ENCODE measurements at places on chromosomes 13 and 19.

- DNase-seq, result no peak
These were observed 7.5 kb upstream of the WDR88 start for GRCh38 chr19:33124207-33125098.

- no peak for DNase-seq
These were observed 6.9 kb downstream of the PSG1 start for GRCh38 chr19:42872608-42873007.

DNA sequence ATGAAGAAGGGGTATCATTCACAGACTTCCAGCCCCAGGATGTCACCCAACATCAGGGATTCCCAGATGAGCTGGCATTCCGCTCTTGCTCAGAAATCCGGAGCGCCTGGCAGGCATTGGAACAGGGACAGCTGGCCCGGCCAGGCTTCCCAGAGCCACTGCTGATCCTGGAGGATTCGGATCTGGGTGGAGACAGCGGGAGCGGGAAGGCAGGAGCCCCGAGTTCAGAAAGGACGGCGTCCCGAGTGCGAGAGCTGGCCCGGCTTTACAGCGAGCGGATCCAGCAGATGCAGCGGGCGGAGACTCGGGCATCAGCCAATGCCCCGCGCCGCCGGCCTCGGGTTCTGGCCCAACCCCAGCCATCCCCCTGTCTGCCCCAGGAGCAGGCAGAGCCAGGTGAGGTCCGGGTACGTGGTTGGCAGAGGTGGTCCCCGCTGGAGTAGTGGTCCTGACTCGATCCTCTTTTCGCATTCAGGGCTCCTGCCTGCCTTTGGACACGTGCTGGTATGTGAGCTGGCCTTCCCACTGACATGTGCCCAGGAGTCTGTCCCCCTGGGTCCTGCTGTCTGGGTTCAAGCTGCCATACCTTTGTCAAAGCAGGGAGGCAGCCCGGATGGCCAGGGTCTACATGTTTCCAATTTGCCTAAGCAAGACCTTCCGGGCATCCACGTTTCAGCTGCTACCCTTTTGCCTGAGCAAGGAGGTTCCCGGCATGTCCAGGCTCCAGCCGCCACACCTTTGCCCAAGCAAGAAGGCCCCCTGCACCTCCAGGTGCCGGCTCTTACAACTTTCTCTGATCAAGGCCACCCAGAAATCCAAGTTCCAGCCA lies 11.0 kb downstream of the PLEKHG2 start:
- DNase-seq, result no peak

DNA sequence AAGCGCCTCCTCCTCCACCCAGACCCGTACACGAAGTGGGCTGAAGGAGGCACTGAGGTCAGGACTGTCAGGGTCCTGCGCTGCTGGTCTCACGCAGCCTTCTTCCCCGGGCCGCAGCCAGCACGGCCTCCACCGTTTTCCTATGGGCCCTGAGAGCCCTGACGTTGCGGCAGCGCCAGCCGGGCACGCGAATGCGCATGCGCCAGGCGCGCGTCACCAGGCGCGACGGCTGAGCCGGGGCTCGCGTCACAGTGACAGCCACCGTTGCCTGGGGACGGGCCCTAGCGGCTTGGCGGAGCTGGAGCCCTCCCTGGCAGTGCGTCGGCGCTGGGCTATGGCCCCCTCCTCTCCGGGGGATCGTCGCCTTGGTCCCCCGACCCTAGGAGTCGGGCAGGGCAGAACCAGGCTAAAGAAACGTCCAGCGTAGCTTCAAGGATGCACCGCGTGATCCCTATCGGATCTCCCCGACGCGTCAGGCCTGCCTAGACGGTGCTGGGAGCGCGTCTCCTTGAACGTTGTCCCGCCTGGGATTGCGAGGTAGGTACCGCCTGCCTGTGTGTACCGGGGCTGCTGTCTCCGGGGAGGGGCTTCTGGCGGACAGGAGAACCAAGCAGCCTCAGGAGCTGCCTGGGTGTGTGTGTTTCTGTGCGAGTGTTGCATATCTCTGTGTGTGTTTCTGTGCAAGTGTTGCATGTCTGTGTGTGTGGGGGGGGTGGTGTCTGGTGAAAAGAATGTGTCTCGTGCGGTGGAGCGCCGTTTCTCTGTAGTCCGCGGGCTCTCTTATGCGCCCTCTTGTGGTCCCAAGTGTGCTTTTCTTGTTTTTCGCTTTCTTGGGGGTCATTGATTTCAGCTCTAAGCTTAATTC lies 43.2 kb downstream of the ZNF571 start:
- peak; percentile 12 for DNase-seq

DNA sequence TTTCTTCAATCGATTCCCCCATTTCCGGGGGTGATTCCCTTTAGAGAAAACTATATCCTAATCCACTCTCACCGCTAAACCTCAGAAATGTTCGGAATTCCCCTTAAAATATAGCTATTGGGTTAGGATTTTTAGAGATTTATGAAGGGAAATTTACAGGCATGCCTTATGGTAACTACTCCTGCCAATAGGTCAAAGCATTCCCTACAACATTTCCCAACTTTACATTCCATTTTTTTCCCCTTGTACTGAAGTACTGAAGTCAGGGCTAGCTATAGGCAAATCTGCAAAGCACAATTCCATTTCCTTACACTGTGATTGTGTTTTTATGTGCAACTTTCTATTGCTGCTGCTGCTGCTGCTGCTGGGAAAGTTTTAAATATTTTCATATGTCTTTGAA lies 2.1 kb downstream of the EDNRB start:
- DNase-seq, result no peak

- no peak for DNase-seq
These were observed 16.3 kb downstream of the LEUTX start for GRCh38 chr19:39795001-39795400.

GRCh38 chr13:63381078-63381859 lies 1965.6 kb upstream of the PCDH20 start:
- no peak for DNase-seq

- DNase-seq, result no peak
These were observed 375.1 kb downstream of the KLF5 start for GRCh38 chr13:73433890-73434289.

- DNase-seq, result no peak
These were observed 83.6 kb downstream of the KDM4B start for GRCh38 chr19:5052515-5052914.

DNA sequence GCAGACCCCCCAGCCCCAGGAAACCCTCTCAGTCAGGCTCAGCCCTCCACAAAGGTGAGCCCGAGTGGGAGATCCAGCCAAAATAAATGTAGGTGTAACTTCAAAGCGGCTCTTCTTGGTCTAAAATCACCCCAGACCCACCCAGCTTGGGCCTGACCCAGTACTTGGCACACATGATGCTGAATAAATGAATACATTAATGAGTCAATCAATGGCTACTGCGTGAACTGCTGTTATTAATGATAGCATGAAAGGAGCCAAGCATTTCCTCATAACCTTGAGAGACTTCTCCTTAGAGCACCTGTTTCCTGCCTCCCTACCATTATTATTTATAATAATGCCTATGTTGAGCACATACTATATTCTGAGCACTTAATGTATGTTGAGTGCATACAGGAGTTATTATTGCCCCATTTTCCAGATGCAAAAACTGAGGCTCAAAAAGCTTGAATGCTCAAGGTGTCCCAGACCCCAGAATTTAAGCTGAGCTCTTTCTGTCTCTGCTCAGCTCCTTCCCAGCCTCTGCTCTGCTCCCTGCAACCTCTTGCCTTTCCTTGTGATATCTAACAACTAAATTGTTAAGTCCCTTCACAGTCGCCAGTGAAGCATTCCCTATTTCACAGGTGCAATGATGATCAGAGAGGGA lies 4.3 kb downstream of the NOTCH3 start:
- DNase-seq, result no peak

- no peak for DNase-seq
These were observed 17.1 kb downstream of the CLN5 start for GRCh38 chr13:77009011-77009410.

GRCh38 chr19:19120308-19121231 lies 17.7 kb downstream of the TMEM161A start:
- peak; percentile 36 for DNase-seq

DNA sequence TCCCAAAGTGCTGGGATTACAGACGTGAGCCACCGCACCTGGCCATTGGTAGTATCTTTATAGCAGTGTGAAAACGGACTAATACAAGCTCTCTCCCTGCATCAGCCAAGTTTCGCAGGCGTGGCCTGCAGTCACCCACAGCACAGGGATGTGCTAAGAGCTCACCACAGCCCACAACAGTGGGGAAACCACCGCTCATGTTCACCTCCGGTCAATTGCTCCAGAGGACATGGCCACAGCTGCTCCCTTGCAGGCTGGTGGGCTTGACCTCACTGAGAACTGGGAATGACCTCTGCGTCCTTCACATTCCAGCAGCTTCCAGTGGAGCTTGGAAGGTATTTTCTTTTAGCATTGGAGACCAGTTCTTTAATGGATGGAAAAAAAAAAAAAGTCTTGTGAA lies 156.4 kb downstream of the KCTD15 start:
- DNase-seq, result no peak

- DNase-seq, result no peak
These were observed 1358.1 kb downstream of the EFNB2 start for GRCh38 chr13:105177265-105177900.

GRCh38 chr13:38570706-38571105 lies 116.2 kb upstream of the FREM2 start:
- DNase-seq, result no peak

DNA sequence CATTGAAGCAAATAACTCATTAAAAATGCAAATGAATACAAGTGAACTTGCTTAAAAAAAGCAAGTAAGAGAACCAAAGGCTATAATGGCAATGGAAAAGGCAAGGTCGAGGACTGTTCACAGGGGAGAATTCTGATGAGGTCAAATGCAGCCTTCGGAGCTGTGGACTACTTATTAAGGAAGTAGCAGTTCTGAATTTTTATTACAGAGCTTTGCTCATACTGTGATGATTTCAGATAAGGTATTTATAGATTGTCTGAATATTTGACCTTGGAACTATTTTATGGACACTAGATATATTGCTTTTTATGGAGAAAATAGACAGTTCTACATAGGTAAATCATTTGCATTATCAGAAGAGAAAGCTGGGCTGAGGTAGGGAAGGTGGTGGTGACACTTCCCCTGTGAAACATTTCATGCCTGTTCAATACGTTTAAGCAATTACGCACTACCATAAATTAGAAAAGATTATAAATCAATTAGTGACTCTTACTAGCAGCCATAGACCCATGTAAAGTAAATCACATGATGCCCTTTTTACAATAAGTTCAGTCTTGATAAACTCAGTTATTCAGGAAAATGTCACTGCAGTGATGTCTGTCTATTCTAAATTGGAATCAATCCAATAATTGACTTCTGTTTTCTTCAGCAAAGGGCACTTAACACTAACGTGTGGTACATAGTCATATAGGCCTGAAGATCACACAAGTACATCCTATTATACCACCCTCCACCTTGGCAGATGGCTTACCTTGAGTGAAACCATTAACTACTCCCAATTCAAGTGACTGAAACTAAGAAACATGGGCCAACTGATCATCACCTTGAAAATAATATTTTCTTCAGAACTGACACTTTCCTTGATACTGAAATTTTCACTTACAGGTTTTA lies 260.0 kb downstream of the KLF12 start:
- no peak for DNase-seq

GRCh38 chr13:32142956-32143375 lies 111.4 kb downstream of the FRY start:
- no peak for DNase-seq

- no peak for DNase-seq
These were observed 51.1 kb downstream of the FAM216B start for GRCh38 chr13:42832341-42833096.

DNA sequence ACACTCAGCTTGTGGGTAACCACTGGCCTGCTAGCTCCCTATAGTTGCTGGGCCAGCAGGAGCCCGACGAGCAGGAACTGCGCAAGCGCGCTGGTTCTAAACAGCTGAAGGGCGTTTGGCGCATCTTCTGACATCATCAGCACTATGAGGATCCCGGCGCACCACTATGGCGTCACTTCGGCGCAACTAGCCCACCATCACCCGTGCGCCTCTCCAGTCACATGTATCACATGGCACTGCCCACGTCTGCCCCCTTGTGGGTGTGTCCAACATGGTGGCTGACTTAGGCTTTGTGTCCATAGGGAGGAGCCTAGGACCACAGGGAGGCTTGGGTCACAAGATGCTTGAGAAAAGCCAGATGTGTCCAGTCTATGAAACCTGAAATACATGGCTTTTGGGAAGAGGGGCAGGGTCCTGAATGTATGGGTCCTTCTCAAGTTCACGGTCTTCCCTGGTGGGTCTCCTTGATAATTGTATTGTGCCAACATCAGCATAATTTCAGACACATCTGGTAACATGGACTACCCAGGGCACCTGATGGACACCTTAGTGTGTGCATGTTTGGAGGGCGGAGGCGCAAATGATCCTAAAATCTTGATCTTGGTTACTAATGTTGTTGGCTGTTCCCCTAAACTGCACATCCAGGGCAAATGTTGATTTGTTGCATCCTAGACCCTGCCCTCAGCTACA lies 18.0 kb downstream of the KLK4 start:
- no peak for DNase-seq

- no peak for DNase-seq
These were observed 279.9 kb downstream of the FOXO1 start for GRCh38 chr13:40386586-40386985.

- DNase-seq, result no peak
These were observed 290.0 kb downstream of the KCTD12 start for GRCh38 chr13:76596216-76596615.

DNA sequence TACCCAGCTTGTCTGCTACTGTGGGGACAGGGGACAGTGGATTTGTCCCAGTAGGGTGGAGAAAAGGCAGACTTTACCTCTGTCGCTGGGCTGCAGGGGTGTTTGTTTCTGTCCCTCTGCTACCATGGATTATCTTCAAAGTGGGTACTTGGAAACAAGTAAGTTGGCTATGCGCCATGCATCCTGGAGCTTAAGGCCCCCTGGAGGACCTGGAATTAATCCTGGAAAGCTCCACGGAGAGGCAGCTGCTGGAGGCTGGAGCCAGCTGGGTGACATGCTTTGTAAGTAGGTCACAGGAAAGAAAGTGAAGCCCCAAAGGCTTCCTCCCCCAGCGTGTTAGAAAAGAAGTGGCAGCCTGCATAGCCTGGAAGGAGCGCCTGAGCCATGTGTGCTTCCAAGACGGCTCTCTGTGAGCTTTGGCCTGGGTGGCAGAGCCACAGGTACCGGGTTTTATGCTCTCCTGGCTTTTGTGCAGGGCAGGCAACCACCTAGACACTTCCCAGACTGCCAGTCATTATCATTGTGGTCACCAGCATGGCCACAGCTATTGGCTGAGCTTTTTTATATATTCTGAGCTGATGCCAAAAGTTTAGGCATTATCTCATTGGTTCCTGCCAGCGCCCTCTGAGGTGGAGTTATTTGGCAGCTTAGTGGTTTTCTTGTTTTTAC lies 9.5 kb downstream of the B3GLCT start:
- DNase-seq, result no peak

DNA sequence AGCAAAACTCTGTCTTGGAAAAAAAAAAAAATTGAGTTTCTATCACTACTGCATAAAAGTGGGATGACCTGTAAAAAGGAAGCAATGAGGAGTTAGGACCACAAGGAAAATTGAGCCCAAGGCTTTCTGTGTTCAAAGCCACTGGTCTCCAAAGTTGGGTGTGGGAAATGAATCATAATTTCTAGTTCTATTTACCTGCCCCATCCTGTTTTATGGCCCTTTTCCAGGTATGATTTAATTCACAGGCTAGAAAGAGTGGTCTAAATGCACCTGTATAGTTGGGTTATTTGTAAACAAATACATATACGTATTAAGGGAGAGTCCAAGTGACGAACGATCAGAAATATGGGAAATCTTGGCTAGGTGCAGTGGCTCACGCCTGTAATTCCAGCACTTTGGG lies 5.9 kb upstream of the DCAF15 start:
- DNase-seq, result no peak

Data from stimulated activated CD8-positive, alpha-beta memory T cell treated with anti-CD3 and anti-CD28 coated beads, Interleukin-2, amount 100 ng/mL, for 48 hours (primary cell).